ENCODE measurements at places on chromosomes 16 and 17.

DNA sequence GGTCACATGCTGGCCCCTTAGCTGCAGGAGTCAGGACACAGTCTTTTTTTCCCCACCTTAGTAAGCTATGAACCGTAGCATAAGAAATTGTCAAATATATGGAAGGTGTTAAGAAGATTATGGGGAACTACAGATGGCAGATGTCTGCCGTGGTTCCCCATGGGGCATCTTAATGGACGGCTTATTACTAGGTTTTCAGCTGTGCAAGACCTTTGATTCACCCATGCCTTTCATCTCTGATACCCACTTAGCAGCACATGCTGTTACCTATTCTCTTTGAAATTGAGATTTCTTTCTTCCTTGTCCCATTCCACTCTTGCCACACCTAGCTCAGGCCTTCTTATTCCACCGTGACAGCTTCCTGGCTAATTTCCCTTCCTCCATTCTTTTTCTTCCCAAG is 70.7 kb downstream of the RPTOR start:
- no peak for DNase-seq

DNA sequence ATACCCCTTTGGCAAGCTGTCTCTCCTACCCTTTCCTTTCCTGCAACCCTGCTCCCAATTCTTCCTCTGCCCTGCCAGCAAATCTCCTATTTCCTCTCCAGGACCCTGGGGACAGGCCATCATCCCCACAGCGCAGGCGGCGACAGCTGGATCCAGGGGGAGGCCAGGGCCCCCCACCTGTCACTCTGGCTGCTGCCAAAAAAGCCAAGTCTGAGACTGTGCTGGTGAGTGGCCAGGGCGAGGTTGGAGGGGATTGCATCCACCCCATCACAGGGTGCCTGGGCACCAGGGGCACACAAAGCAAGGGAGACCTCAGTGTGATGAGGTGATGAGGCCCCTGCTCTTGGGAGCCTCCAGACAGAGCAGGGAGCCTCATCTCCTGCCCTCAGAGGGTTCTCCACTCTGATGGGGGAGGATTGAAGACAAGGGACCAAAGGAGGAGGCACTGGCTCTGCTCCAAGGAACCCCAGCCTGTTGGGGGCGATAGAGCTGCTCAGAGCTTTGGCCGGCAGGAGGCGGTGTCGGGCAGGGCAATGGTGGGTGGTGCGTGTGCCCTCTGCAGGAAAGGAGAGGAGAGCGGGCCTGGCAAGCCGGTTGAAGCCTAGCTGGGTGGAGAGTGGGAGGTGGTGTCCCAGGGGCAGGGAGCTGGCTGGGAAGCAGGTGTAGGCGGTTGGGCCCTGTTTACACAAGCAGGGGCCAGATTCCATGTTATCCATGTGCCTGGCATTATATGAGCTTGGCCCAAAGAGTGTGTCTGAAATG is 15.6 kb upstream of the PDK2 start:
- no peak for DNase-seq

DNA sequence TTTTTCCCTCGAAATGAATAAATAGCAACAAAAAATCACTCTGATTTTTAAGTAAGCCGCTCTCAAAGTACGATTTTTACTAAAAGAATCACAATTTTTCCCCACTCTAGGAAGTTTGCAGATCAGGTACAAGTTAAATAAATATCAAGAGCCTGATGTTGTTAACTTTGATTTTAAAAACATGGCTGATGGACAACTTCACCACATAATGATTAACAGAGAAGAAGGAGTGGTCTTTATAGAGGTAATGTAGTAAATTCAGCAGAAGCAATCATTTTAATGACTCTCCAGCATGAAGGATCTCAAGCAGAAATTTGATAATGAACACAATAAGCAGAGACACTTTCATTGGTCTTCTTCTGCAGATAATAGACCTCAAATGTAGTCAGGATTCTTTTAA is 262.4 kb downstream of the CNTNAP4 start:
- DNase-seq: no peak

GRCh38 chr17:39525801-39526506 is 64.7 kb downstream of the CDK12 start:
- DNase-seq: no peak

Measured in stimulated activated CD8-positive, alpha-beta memory T cell treated with anti-CD3 and anti-CD28 coated beads, Interleukin-4, amount 100 ng/mL, for 1 hour (primary cell).